ENCODE measurements at places on chromosomes 2 and 18. TPM values are rescaled to one million over a fixed set of nuclear protein-coding genes. Genes with fewer than 3 reads are reported as not detected.

IL1B gene
- total RNA-seq: 19.9 TPM

DNA sequence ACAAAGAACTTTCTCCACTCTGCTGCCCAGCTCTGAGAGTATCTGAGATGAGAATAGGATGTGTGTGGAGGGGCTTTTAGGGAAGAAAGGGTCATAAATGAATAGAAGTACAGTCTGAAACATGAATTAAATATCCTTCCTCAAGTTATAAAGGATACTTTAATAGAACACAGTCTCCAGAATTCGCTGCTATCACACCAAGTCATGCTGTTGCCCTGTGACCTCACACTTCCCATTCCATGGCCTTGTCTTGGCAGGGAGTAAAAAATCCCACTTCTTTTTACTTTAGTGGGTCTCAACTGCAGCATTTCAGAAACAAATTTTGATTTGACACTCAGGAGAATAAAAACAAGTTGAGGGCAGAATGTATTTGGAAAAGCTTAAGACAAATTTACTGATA is 3.8 kb upstream of the RPE start:
- DNase-seq: no peak
- no peaks in the 10 kb centered on the region for H3K27me3 ChIP-seq
- H3K27ac ChIP-seq: no peak overlapping the region
- H3K4me3 ChIP-seq: no peak overlapping the region
- H3K4me1 ChIP-seq: peaks cover 6% of the 10 kb centered on the region
- peaks cover 5% of the 10 kb centered on the region for H3K36me3 ChIP-seq

GRCh38 chr18:44759925-44760342 is 79.2 kb downstream of the SETBP1 start:
- no peaks in the 10 kb centered on the region for H3K4me1 ChIP-seq
- no peak for DNase-seq
- H3K36me3 ChIP-seq: no peaks in the 10 kb centered on the region
- no peaks in the 10 kb centered on the region for H3K27me3 ChIP-seq

GRCh38 chr2:218482651-218483050 is 63.7 kb downstream of the VIL1 start:
- H3K27me3 ChIP-seq: no peaks in the 10 kb centered on the region
- peaks cover 19% of the 10 kb centered on the region for H3K36me3 ChIP-seq
- no peak for DNase-seq
- H3K4me1 ChIP-seq: no peaks in the 10 kb centered on the region
- H3K4me3 ChIP-seq: no peak overlapping the region
- H3K27ac ChIP-seq: no peak overlapping the region

DNA sequence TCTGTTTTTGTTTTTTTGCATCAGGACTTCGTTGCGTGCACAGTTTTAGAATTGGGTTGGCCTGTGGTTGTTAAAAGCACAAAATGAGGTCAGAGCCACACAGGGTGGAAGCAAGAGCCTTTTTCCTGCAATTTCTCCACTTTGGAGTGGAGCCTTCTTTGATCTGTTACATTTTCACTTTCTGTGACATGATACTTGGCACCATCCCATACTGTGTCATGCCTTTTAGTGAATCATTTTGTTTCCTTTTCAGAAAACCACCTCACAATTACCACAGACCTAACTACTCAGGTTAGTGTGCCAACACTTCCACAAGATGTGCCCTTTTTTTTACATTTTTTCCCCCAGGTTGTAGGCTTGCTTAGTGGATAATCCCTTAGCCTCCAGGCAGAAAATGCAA is 32.5 kb downstream of the MERTK start:
- H3K27ac ChIP-seq: no peak overlapping the region
- DNase-seq: no peak
- peaks cover 3% of the 10 kb centered on the region for H3K36me3 ChIP-seq
- H3K4me3 ChIP-seq: no peak overlapping the region
- peaks cover 5% of the 10 kb centered on the region for H3K4me1 ChIP-seq

DNA sequence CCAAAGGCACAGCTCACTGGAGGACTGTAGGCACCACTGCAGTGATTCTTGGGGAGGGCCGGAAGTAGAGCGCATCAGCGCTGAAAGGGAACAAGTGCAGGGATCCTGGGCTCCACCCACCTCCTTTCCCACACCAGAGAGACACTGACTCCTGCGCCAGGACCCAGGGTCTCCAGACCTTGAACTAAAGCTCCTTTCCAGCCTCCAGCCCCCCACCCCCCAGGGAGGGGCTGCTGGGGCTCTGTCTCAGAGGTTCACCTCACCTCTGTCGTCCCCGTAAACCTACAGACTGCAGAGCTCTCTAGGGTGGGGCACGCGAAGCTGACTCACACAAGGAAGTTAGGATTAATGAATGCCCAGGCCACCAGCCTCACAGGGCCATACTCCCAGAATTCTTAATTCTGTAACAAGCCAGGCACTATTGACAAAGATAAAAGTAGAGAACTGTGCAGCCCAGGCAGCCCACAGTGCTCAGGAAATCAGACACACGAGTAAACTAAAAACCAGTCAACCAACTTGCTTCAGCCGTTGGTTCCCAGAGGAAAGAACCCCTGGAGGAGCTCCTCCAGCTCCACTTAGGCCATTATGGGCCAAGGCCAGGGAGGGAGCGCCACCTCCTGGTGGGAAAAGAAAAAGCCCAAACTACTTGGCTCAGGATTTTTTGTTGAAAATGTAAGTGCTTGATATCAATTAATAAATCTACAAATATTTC is 45.1 kb upstream of the ACAA2 start:
- no peaks in the 10 kb centered on the region for H3K27me3 ChIP-seq
- peak; percentile 80 for DNase-seq
- H3K4me1 ChIP-seq: peaks cover 10% of the 10 kb centered on the region
- no peak overlapping the region for H3K27ac ChIP-seq
- H3K4me3 ChIP-seq: no peak overlapping the region

DNA sequence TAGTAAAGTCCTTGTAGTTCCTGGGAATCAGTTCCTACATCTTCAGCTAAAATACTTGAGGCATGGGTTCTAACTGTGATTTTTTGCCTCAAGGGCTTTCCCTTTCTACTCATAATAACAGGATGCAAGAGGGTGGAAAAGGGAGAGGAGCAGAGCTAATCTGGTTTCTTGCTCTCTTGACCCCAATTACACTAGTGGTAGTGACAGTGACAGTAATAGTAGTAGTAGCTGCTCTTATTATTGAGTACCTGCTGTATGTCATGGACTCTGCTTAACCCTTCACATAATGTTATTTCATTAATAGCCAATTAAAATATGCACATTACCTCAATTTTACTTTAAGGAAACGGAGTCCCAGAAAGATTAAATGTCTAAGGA is 214.8 kb upstream of the HNRNPA3 start:
- H3K36me3 ChIP-seq: no peaks in the 10 kb centered on the region

DNA sequence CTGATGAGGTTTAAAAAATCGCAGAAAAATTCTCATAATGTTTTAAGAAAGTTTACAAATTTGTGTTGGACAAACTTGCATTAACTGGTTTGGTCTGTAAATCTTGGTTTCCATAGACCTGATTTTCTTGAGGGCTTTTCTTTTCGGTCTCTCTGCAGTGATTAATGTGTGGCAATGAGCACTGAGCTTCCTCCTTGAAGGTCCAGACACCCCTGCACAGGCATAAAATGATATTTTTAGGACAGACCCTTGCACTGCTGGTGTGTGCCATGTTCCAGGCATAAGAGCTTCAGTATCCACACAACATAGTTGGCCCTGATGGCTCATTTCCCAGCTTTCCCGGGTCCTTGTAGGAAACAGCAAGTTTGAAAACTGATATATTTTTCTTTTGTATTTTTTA is 33.7 kb downstream of the MRPL33 start:
- no peak overlapping the region for H3K27ac ChIP-seq
- no peak overlapping the region for H3K4me3 ChIP-seq
- peaks cover 7% of the 10 kb centered on the region for H3K4me1 ChIP-seq
- H3K36me3 ChIP-seq: no peaks in the 10 kb centered on the region
- H3K27me3 ChIP-seq: no peaks in the 10 kb centered on the region
- DNase-seq: no peak

- no peaks in the 10 kb centered on the region for H3K4me1 ChIP-seq
- H3K36me3 ChIP-seq: no peaks in the 10 kb centered on the region
- no peak for DNase-seq
- no peak overlapping the region for H3K27ac ChIP-seq
Measured at GRCh38 chr2:170475878-170476277, 239.3 kb upstream of the SP5 start.
